ENCODE measurements at places on chromosomes 7 and 10.

DNA sequence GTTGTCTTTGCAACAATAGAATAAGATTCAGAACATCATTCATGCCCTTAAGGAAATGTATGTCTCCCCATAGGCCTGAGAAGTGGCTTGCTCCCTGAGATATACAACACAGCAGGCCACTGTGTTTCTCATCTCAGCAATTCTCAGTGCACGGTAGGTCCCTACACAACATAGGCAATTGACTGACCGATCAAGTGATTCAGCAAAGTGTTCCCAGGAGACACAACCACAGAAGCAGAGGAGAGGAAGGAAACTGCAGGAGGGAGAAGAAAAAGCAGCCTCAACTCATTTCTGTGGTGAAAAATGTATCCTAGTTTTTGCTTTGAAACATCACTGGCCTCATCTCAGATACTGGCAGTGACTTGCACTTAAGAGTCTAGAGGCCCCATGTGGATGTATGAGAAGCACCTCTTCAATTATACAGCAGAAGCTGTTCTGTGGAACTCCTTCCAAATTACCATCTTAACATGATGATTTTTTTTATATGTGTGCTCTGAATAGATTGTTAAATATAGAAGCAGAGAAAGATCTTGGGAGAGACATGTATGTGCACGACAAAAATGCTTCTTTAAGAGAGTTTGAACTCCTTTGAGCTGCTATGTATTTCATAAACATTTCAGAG lies 306.8 kb downstream of the XPNPEP1 start:
- DNase-seq, result no peak

GRCh38 chr10:48691812-48692528 lies 7.3 kb downstream of the WDFY4 start:
- no peak for DNase-seq

DNA sequence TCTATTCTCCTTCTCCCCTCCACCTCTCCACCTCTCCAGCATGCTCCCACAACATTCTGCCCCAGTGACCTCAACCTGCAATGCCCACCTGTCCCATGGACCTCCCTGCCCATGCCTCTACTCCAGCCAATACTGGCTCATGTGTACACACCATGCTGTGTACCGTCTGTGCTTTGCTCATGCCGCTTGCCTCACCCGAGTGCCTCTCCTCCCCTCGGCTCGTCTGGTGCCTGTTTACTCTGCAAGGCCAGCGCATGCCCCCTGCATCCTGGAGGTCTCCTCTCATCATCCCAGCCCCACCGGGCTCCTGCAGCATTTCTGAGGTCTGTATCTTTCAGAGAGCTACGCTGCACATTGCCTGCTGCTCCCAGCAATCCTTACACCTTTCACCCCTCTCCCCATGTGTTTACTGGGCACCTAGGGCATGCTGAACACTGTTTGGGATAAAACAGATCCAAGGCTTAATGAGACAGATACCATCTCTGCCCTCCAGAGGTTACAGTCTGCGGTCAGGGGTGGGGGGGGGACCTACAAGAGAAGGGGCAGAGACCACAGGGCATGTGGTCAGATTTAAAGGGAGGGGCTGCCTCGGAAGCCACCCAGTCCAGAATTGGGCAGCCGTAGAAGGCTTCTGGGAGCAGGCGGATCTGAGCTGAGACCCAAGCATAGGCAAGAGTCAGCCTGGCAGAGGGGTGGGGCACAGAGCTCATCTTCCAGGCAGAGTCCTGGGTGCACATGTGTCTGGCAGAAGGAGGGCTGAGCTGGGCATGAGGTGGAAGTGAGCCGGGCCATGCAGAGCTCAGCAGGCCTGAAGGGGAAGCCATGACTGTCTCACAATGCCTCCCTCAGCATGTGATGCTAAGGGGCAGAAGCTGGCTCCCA lies 29.6 kb upstream of the PSAP start:
- no peak for DNase-seq

- no peak for DNase-seq
Observed at GRCh38 chr10:33498391-33498891, 164.0 kb upstream of the NRP1 start.

DNA sequence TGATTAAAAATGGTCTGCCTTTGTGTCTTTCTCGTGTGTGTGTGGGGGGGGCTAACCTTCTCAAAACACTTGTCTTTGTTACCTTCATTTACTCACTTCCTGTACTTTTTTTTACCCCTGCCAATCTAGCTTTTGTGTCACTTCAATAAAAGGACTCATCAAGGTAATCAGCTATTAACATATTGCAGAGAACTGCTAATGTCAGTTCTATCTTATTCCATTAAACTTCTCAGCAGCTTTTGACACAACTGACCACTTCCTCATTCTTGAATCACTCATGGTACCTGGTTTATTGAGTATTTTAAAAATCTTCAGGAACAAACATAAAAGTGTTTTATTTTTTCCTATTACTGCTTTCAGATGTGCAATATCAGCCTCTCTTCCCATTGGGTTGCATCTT lies 59.8 kb downstream of the SLC25A40 start:
- no peak for DNase-seq

DNA sequence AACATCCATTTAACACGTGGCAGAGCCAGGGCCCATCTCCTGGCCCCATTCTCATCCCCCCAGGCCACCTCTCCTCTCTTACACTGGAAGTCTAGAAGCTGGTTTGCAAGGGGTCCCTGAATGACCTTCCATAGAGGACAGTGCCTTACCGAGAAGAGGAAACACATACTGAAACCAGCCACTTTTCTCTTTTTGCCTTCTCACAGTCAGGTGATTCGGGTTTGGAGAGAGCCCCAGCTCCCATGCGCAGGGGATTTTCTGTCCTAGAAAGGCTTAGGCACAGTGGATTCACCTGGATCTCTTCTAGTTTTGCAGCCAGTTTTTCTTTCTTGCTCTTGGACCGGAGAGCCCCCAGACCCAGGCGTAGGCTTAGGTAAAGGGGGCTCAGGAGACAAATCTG lies 334.1 kb upstream of the C7orf33 start:
- no peak for DNase-seq

DNA sequence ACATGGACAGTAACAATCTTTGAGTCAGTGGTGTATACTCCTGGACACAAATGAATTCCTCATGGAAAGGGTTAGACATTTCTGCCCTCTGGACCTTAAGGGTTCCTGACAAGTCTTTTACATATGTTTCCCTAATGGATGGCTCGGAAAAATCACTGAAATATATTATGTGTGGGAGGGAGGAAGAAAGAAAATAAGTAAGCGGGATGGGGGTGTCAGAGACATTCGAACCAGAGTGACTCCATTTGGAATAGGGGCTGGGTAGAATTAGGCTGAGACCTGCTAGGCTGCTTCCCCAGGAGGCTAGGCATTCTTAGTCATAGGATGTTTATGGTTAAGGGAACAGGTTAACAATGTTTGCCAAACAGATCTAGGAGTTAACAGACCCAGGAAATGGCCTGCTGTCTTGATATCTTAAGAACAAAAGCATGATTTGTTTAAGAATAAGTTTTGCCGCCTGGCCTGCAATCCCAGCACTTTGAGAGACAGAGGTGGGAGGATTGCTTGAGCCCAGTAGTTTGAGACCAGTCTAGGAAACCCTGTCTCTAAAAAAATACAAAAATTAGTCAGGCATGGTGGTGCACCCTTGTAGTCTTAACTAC lies 1241.7 kb downstream of the TYW1 start:
- DNase-seq, result no peak

DNA sequence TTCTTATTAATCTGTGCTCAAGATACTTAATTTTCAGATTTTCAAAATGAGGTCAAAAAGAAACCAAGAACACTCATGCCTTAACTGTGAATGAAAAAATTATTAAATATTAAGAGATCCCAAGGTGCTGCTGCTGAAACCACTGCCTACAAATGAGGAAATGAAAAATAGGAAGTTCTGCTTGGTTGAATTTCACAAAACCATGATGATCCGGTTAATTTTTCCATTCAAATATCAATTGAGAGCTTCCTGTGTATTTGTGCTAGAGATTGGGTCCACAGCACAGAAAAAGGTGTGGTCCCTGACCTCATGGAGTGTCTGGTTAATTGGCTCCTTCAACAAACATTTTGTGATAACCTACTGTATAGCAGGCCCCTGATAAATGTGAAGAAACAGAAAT lies 132.7 kb upstream of the YAE1 start:
- no peak for DNase-seq

- DNase-seq, result no peak
Observed at GRCh38 chr7:75054744-75055143, 18.9 kb downstream of the RCC1L start.

GRCh38 chr10:92328993-92329392 lies 38.0 kb downstream of the MARCHF5 start:
- DNase-seq, result no peak

DNA sequence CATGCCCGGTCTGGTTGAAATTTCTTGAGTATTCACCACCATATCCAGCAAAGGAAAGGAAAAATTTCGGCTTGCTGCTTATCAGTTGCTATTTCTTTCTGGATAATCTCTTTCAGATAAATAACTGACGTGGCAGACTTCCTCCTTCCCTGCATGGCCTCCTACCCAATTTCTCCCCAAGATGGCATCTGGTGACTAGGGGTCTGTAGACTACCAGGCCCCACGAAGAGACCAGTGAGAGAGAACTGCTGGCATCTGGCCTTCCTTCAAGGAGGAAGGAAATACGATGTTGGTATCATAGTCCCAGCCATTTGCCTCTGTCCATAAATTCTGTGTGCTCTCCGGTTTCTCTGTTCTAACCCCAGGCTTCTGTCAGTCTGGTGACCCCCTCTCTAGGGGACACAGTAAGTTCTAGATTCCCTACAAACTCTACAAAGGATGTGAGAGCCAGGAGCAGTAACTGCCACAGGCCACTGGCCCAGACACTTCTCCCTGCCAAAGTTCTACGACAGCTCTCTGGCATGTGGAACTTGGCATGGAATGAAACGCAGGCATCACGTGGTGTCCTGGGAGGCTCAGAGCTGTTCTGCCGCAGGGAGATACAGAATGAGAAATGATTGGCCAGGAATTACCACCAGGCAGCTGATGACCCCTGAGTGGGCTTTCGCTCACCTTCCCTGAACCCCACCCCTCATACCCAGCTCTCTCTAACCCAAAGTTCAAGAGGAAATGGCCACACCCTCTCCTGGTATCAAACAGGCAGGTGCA lies 30.0 kb upstream of the MSRB2 start:
- no peak for DNase-seq

DNA sequence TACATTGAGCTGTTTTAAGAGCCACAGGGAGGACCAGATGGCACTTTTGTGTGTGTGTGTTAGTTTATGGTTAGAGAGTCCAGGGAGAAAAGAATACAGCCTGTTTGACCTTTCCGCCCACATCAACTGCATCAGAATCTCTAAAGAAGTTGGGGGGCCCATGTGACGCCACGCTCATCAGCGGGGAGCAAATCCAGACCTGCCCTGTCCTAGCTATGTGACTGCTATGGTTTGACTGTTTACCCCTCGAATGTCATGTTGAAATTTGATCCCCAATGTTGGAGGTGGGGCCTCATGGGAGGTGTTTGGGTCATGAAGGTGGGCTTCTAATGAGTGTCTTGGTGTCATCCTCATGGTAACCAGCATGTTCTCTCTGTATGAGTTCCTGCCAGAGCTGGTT lies 128.0 kb downstream of the ADRA2A start:
- DNase-seq, result no peak

- no peak for DNase-seq
Observed at GRCh38 chr7:157668221-157668883, 331.5 kb downstream of the DNAJB6 start.

GRCh38 chr10:484441-484924 lies 205.0 kb downstream of the DIP2C start:
- DNase-seq, result peak; percentile 12

GRCh38 chr10:112838784-112839481 lies 111.1 kb upstream of the TCF7L2 start:
- no peak for DNase-seq

DNA sequence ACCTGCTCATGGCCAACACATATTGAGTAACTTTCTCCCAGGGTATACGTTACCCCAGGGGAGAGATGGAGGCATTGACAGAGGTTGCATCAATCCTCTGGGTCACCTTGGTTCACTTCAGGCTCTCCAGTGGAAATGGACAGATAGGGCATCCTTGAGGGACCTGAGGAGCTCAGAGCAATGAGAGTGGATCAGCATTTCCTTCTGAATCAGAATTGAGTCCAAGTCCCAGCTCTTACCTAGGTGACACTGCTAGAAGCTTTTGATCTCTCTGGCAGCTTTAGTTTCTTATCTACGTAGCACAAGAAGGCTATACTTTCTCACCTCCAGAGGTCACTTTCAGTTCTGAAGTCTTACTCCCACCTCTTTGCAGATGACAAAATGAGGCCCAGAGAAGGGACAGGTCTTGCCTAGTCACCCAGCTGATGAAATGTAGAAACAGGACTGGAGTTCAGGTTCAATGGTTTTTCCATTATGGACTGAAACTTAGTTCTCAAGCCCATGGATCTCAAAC lies 35.2 kb downstream of the PANK1 start:
- DNase-seq, result no peak

DNA sequence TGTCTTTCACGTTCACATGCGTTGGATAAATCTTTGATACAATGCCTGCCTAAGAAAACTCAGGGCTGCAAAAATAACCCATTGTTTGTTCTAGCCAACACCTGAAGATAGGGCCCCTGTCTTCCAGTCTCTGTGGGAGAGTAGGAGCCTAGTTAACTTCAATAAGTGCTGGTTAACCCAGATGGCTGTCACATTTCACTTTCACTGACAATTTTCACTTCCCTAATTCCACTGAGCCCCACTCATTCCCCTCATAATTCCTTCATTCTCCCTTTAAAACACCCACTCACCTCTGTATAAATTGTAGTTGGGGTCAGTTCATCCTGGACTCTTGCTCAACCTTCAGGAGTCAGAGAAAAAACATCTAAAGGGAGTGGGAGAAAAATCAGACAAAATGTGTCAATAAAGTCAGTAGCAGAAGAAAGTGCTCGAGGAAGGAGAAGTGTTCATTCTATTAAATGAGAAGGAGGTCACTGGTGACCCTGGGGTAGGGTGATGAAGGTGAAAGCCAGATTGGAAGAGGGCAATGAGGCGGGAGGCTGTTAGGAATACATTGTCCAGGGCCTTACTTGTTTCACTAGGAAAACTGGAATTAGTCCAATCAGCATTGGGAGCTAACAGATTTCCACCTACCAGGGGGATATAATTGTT lies 51.2 kb upstream of the ABI1 start:
- DNase-seq, result no peak

- no peak for DNase-seq
Observed at GRCh38 chr10:53009961-53010907, 237.7 kb upstream of the MBL2 start.

- DNase-seq, result no peak
Observed at GRCh38 chr7:126569402-126569801, 683.3 kb downstream of the GRM8 start.

DNA sequence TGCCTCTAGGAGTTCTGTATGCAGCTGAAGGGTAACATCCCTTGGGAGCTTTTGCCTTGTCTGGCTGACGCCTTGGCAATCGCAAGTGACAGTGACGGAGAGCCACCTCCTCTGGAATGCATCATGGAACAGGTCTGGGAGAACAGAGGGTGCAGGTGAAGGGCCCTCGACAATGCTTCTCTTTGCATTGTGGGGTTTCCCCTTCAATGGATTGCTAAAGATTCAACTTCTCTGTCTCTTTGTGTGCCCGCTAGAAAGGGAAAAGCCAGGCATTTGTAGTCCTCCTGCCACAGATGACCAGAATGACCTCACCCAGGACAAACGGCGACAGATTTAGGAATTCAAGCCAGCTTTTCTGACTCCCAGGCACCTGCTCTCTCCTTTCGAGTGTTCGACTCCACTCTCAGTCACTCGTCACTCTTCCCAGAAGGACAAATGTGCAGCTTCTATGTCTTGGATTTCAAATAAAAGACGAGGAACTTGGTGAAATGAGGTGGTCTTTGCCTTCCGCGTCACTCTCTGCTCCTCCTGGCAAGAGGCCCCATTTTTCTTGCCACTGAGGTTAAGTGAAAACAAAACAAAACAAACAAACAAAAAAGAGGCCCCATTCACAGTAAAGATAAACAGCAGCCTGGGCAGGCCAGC lies 26.1 kb downstream of the IL2RA start:
- DNase-seq, result no peak

- peak; percentile 35 for DNase-seq
Observed at GRCh38 chr7:44769776-44770294, 21.2 kb downstream of the ZMIZ2 start.
